ENCODE measurements at places on chromosomes 5 and 9.
A peak's percentile ranks its signal among the peaks of the same experiment; 100 is the strongest.

DNA sequence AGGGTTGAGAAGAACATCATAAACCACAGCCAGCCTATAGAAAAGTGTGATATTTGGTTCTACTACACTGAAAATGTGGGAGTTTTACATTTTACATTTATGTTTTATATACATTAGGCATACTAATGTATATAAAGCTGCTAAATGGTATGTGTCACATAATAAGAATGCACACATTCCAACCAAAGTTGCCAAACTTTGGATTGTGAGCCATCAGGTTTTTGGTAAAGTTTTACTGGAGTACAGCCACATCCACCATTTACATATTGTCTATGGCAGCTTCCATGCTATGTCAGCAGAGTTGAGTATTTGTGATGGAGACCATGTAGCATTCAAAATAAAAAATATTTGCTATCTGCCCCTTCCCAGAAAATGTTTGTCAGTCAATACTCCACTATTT lies 23.1 kb upstream of the TARS1 start:
- DNase-seq = no peak

GRCh38 chr9:14433351-14434157 lies 119.6 kb upstream of the NFIB start:
- DNase-seq = no peak

DNA sequence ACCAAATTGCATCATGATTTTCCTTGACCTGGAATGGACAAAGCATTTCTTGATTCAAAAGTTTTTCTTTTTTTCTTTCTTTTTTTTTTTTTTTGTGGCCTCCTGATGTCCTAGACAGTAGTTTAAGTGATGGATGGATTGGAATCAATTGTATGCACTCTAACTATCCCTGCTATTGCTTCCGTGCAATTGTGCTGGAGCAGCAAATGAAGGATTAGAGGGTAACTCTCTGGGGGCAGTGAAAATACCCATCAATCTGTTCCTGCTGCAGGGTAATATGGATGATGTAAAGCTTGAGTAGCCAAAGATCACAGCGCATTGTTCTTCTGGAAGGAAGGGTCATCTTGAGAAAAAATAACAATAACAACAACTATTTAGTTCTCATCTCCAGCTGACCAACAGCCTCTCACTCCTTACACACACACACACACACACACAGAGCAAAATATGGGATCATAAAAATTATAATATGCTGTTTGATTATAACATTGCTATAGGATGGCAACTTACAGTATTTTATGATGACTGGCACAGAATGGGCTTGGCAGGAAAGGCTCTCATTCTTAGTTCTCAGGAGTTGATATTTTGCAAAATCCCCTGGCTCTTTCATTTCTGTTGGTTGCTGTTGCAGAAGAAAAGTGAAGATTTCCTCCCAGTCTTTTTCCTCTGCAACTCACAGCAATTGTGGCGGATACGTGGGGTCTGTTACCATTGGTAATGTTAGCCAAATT lies 160.9 kb upstream of the DMAC1 start:
- no peak for DNase-seq

DNA sequence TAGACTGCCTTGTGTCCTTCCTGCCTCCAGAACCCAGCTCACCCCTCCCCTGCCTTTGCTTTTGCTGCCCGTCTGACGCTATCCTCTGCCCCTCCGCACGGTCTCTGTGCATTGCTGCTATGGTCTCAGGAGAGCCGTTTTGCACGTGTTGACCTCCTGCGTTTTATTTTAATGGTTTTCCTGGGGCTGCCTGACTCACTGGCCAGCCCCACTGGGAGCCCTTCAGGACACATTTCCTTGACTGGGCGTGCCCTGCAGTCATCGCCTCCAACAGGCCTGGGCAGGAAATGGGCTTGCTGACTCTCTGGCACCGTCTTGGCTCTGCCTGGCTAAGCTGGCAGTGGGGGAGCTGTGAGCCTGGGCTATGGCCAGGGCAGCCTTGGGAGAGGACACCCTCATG lies 17.9 kb upstream of the ASS1 start:
- no peak for DNase-seq

DNA sequence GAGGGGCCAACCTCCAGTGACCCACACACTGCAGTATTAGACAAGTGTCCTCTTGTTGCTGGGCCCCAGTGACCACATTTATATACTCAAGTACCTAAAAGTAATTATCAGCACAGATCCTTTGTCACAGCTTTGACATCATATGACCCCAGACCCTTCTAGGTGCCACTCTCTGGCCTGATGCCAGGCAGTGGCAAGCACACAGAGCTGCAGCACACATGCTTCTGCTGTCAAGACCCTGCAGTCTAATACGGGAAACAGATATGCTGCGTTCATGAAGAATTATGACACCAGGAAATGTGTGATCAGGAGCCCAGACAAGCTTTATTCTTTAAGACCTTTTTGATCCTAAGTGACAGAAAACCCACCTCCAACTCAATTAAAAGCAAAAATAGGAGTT lies 63.8 kb upstream of the AFAP1L1 start:
- DNase-seq = no peak

- no peak for DNase-seq
These were observed 208.6 kb downstream of the EPB41L4A start for GRCh38 chr5:112210430-112211005.

GRCh38 chr9:90909225-90909624 lies 107.6 kb downstream of the SYK start:
- DNase-seq = no peak

- DNase-seq = no peak
These were observed 31.2 kb upstream of the CEP120 start for GRCh38 chr5:123454259-123454911.

- no peak for DNase-seq
These were observed 126.4 kb upstream of the SLC12A2 start for GRCh38 chr5:127957183-127957582.

GRCh38 chr5:32869216-32869615 lies 158.1 kb downstream of the NPR3 start:
- no peak for DNase-seq

DNA sequence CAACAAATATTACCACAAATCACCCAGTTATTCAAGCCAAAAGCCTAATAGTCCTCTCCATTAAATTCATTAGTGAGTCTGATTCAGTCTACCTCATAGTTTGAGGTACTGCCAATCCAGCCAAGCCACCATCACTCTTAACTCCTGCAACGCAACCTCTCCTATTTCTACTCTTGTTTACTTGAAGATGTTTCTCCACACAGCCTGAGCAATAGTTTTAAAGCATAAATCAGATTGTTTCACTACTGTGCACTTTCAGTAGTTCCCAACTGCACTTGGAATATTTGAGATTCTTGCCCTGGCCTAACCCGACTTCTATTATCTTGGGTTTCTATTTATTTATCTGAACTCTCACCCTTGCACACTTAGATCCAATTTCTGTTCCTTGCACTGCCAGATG lies 85.5 kb downstream of the YIPF5 start:
- DNase-seq = no peak

DNA sequence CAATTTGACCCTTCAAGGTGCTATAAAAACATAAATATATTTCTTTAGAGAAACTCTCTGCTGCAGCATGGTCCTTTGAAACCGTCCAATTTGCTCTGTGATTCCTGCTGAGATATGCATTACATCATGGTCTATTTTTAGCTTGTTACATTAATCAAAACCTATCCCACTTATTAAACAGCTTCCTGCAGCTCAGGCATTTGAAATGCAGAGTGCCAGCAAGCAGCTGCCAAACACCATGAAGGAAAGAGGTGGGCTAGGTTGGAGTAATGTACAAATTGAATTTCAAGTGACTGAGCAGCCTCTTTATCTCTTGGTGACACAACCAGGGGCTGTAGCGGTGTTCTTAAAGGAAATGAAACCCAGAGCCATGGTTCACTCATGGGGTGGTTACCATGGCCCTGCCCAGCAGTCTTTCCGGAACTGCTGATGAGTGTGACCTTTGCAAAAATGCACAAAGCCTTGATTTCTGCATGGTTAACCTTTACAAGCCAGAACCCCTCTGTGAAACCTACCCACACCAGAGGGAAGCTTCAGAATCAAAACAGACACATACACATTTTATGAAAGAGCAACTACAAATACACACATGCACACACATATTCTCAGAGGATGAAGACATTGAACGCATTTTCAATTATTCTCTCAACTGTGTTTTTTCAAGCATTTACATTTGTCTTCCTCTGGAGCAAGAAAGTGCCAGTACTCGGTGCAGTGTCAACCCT lies 155.8 kb upstream of the ZNF608 start:
- DNase-seq = peak; percentile 70

GRCh38 chr5:76524868-76525267 lies 98.3 kb downstream of the F2RL2 start:
- DNase-seq = no peak

GRCh38 chr5:116652196-116652729 lies 77.6 kb upstream of the SEMA6A start:
- no peak for DNase-seq

DNA sequence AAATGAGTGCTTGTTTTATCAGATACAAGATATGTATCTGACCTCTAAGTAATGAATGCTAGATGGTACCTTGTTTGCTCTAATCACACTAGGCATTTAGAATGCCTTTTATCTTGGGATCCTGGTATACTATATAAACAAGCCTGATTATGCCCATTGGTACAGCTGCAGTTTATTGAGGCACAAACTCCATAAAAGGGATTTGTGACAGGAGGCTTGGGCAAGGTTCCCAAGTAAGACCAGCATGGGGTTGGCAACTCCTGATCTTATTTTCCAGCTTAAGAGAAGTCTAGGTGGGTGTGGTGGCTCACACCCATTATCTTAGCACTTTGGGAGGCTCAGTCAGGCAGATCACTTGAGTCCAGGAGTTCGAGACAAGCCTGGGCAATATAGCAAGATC lies 93.9 kb upstream of the DMRT1 start:
- DNase-seq = no peak

- no peak for DNase-seq
These were observed 86.9 kb downstream of the MACIR start for GRCh38 chr5:103345461-103345860.

GRCh38 chr5:82255844-82256243 lies 22.3 kb downstream of the RPS23 start:
- no peak for DNase-seq

GRCh38 chr9:89038382-89039103 lies 47.3 kb downstream of the S1PR3 start:
- no peak for DNase-seq

GRCh38 chr9:88975966-88976889 lies 15.0 kb upstream of the S1PR3 start:
- DNase-seq = no peak

DNA sequence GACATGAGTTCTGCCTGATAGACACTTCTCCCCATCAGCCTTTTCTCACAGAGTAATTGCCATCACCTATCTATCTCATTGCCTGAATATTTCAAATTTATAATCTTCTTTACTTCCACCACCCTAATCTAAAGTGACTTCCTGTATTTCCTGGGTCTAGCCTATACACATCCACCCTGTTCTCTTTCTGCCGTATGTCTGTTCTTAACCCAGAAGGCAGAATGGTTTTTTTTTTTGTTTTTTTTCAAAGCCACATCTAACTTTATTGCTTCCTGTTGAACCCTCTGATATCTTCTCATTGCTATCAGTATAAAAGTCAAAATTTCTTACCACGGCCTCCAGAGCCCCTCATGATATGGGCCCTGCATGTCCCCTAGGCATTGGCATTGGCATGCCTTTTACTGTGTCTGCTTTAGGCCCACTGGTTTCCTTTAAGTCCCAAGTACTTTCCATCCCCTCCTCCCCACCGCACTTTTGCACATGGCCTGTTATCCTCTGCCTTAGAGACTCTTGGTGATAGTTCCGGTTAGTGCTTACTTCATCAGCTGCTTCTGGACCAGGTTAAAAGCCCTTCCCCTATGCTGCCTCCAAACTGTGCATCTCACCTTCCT lies 159.9 kb downstream of the MAN2A1 start:
- DNase-seq = no peak

- DNase-seq = no peak
These were observed 127.6 kb upstream of the RPS23 start for GRCh38 chr5:82405618-82406204.

GRCh38 chr5:134136771-134137170 lies 22.3 kb downstream of the TCF7 start:
- no peak for DNase-seq

DNA sequence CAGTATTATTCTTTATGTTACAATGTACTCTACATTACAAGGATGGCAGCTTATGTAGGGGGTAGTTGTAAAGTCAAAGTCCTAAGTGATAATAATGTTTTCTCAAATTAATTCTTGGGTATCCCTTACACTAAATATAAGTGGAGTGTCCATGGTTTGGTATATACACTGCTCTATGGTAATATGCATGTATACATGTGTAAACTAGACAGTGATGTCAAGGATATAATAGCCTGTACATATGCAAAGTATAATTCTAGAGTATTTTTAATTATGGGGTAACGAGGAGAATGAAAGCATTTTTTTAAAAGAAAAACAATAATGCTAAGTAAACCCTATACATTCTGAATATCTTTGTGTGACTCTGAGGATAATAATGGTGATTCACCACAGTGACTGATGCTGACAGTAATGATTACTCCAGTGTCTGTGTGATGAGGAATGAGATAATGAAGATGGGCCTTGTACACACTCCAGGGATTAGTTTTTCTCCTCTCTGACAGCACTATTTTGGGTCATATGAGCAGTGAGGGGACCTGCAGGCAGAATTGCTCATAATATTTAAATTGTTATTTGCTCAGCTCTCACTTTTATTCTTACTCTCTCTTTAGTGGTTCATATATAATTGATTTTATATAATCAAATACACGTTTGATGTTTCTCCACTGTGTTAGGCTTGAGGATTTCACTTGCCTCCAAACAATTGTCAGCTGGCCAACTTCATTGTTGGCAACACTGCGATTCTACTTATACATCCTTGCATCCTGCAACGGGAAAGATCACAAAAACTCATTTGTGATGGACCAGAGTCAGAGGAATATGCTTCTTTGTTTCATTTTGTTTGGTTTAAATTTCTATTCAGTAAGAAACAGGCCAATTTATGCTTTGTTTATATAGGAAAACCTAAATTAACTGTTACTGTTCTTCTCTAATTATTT lies 88.2 kb downstream of the NREP start:
- no peak for DNase-seq

GRCh38 chr9:1959371-1959770 lies 55.8 kb upstream of the SMARCA2 start:
- DNase-seq = no peak

- no peak for DNase-seq
These were observed 64.4 kb downstream of the ARRDC3 start for GRCh38 chr5:91318724-91319123.

- no peak for DNase-seq
These were observed 190.8 kb downstream of the MEF2C start for GRCh38 chr5:88691945-88692868.

DNA sequence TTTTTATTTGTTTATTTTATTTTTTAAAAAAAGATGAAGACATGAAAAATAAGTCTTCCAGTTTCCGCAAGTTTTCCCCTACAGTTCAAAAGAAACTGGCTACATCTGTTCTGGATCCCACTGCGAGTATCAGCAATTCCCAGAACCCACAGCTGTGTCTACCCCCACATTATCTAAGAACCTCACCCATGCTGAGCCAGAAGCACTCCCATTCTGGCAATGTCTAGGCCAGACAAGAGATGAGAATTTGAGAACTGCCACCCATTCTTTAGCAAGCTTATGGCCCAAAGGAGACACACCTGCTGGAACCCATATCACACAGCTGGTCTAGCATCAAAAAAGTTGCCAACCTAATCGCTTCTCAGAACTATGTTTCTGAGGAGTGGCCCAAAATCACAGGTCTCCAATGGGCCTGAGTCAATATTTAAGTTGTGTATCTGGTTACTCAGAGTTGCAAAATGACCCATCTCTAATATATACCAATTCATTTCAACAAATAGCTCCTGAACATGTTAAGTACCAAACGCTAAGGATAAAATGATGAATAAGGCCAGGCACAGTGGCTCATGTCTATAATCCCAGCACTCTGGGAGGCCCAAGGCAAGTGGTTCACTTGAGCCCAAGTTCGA lies 27.1 kb downstream of the MTMR12 start:
- DNase-seq = no peak

All from stimulated activated naive B cell treated with anti-CD40 and anti-IgM and Interleukin-4, amounts not matched to agents 10 μg/mL and 1 μg/mL and 100 μg/mL, for 72 hours (primary cell).